Cardiac muscle cell (in vitro differentiated cells and primary cell): ENCODE measurements at places on chromosomes 7 and 10. TPM values are rescaled to one million over a fixed set of nuclear protein-coding genes. Genes with fewer than 3 reads are reported as not detected.

EPO gene
- polyA plus RNA-seq, result 0.34 and 0.46 TPM in 2 replicates

BTAF1 gene
- 35.1 and 73.5 TPM in 2 replicates for polyA plus RNA-seq

GIMAP7 gene
- 0.19 TPM in 1 of 2 replicates, not detected in the other for polyA plus RNA-seq

SLC29A4 gene
- 14.6 and 26.5 TPM in 2 replicates for polyA plus RNA-seq
